AG10803 (cell line): ENCODE measurements at places on chromosomes 11 and 22.

GRCh38 chr11:126438691-126439090 lies 83.2 kb downstream of the ST3GAL4 start:
- DNase-seq: no peak

DNA sequence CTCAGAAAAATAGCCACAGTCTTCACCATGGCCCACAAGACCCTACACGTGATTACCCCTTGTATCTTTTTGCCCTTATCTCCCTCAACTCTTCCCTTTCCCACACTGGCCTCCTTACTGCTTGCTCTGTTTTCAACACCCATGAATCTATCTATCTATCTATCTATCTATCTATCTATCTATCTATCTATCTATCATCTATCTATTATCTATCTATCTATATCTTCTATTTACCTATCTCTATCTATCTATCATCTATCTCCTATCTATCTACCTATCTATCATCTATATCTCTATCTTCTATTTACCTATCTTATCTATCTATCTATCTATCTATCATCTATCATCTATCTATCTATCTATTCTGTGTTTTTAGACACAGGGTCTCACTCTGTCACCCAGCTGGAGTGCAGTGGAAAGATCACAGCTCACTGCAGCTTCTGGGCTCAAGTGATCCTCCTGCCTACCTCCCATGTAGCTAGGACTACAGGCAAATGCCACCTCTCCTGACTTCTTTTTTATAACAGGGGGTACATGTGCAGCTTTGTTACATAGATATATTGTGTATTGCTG lies 54.2 kb downstream of the CNTF start:
- DNase-seq: no peak

DNA sequence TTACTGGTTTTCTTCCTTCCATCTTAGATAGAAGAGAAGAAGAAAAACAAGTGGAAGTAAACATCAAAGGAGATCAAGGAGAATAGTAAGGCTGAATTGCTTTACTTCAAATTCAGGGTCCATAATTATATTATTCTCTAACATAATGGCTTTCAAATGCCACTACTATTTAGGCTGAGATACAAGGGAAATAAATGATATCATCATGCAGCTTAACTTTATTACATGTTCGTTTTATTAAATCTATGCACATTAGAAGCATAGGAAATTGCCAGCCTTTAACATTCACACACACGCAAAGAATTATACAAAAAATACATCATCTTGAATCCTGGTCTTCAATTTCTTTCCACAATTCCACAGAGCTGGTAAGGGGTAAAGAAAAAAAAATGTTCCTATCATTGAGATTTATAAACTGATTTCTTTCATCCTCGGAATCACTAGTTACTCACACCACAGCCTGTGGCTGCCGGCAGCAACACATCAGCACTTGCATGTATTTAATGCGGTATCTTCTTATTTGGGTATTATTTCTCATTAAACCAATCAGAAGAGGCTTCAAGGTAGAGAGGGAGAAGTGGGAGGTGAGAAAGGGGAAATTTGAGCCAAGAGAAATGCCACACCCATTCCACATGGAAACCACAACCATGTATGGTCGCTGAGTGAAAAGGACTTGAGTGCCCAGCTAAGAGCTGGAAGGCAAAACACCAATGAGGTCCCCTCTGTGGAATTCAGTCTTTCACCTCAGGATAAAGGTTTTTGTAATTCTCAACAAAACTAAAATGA lies 26.3 kb downstream of the SYTL2 start:
- no peak for DNase-seq

- DNase-seq: no peak
These were observed 30.9 kb downstream of the INSC start for GRCh38 chr11:15145615-15146014.

DNA sequence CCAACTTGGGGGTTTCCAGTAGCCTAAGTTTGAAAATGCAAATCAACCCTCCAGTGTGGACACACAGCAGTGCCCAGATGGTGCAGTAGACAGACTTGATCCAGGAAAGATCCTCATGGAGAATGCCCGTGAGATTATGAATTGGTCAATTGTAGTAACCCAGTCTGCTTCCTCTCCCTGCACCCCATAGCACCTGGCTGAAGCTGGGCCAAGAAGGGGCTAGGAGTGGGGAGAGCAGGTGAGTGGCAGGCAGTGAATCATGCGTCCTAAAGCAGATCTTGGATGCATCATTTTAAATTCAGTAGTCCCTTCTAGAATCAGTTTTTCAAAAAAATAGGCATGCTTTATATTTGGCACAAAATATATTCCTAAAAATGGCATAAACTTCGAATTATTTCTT lies 52.2 kb downstream of the CYB5R2 start:
- DNase-seq: no peak

- DNase-seq: no peak
These were observed 75.6 kb downstream of the IGLL1 start for GRCh38 chr22:23504516-23504915.

- no peak for DNase-seq
These were observed 9.3 kb upstream of the ACAT1 start for GRCh38 chr11:108112057-108112456.

GRCh38 chr11:77403211-77403610 lies 70.7 kb downstream of the PAK1 start:
- DNase-seq: no peak

- no peak for DNase-seq
These were observed 224.5 kb downstream of the KIRREL3 start for GRCh38 chr11:126776119-126776518.

DNA sequence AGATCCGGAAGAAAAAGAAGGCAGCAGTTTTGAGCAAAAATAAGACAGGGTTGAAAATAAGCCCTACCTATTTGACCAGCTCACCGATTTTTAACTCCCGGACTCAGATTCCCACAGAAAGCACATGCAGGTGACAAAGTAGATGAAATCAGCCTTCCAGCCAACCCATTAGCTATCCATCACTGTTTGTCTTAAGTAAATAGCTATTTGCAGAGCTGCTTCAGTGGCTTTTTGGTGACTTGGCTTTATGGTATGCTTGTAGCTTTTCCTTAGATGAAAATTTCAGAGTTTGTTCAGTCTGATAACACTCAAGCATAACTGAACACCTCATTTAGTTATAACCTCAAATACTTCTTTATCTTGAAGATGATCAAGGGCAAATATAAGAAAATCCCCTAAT lies 192.6 kb downstream of the HIPK3 start:
- peak; percentile 50 for DNase-seq

DNA sequence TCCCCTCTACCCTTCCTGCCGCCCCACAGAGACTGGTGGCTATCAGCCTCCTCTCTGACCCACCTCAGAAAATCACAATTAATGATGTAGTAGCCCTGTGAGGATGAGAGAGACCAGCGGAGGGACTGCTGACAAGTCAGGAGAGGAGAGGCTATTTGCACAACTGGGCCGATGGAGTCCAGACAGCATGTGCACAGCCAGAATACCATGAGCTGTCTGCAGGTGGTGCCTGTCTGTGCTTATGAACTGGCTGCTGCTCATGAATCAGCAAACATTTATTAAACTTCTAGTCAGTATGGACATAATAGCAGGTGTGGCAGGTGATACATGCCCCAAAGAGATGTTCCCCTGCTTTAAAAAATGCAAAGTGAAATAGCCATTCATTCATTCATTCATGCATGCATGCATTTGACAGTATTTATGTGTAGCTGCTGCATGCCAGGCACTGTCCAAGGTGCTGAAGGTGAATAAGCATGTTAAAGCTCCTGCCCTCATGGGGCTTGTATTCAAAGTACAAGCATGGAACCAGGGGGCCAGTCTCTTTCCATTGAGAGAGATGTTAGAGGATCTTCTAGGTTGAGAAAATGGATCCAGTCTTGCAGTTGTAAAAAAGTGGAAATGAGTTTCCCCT lies 141.3 kb downstream of the GRIK4 start:
- DNase-seq: no peak

GRCh38 chr11:2751523-2752203 lies 51.9 kb upstream of the KCNQ1OT1 start:
- no peak for DNase-seq

DNA sequence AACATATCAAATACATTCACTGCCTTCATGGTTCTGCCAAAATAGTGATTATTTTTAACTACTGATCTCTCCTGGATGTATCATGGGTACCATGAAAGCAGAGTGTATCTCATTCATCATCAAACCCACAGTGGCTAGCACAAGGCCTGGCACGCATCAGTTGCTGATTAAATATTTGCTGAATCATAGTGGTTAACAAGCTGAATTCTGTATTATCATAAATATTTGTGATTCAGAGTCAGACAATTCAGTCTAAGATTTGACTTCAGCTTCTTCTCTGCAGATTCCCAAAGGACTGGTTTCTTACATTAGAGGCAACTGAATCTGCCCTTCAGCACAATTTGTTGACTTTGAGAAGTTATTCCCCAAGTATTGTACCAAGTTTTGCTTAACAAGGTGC lies 715.8 kb upstream of the LRRC4C start:
- peak; percentile 53 for DNase-seq

- DNase-seq: peak; percentile 45
These were observed 19.9 kb downstream of the TRIM44 start for GRCh38 chr11:35682230-35683173.

GRCh38 chr11:69700278-69701140 lies 3.3 kb downstream of the FGF19 start:
- DNase-seq: peak; percentile 39

- peak; percentile 79 for DNase-seq
These were observed 13.8 kb upstream of the POGLUT3 start for GRCh38 chr11:108511851-108512474.
